ENCODE measurements at places on chromosomes 7 and 10.

GRCh38 chr10:68599771-68600040 lies 39.6 kb downstream of the TET1 start:
- no peak for DNase-seq

GRCh38 chr7:78345979-78346378 lies 547.4 kb downstream of the PHTF2 start:
- no peak for DNase-seq

GRCh38 chr10:114272696-114273095 lies 33.6 kb downstream of the VWA2 start:
- DNase-seq, result no peak

- DNase-seq, result peak; percentile 92
These were observed 69.9 kb upstream of the GTF2I start for GRCh38 chr7:74587435-74588126.

DNA sequence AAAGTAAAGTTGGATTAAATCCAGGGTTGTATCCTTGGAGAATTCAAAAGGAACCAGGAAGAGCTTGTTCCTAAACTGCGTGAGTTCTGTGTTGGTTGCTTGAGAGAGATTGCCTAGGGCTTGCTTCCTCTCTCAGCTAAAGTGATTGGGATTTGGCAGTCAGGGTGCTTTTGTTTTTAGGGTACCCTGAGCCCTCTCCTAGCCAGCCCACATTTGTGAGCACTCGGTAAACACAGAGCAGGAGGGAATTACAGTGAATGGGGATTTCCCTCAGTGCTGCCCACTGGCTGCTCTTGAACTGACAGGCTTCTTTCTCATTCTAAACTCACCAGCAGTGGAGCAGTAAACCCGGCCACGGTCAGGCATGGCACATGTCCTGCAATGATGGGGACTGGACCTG lies 146.9 kb downstream of the TPST1 start:
- DNase-seq, result peak; percentile 23

GRCh38 chr7:40475681-40475982 lies 340.8 kb downstream of the SUGCT start:
- no peak for DNase-seq

DNA sequence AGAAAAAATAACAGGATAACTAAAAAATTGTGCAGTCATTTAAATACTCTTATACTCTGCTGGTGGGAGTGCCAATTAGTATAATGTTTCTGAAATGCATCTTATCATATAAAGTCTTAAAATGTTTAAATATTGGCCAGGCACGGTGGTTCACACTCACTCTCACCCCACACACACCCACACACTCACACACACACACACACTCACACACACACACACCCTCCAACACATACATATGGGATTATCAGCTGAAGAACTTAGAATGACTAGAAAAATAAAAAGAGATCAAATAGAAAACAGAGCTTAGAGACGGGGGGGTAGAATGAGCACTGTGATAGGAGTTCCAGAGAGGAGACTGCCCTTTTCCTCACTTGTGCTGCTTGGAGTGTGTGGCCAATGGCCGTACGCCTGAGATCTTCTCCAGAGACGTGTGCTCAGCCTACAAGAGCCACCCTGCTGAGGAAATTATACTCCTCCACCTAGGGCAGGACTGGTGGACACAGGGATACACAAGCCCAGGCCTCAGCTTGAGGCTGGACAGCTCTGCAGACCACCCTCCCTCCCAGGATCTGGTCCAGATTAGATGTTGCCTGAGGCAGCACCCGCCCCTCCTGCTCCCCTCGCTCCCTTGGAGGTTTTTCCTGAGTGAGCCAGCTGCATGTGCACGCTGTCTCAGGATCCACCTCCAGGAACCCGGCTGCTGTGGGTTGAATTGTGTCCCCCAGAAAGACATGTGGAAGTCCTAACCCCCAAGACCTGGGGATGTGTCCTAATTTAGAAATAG lies 26.5 kb upstream of the PRKAG2 start:
- DNase-seq, result no peak

- DNase-seq, result no peak
These were observed 571 bp upstream of the PRKAR2B start for GRCh38 chr7:107043921-107044346.

- DNase-seq, result no peak
These were observed 195.4 kb downstream of the MAD1L1 start for GRCh38 chr7:2037301-2037807.

- peak; percentile 91 for DNase-seq
These were observed 46.1 kb downstream of the ARMH3 start for GRCh38 chr10:102009801-102010425.

DNA sequence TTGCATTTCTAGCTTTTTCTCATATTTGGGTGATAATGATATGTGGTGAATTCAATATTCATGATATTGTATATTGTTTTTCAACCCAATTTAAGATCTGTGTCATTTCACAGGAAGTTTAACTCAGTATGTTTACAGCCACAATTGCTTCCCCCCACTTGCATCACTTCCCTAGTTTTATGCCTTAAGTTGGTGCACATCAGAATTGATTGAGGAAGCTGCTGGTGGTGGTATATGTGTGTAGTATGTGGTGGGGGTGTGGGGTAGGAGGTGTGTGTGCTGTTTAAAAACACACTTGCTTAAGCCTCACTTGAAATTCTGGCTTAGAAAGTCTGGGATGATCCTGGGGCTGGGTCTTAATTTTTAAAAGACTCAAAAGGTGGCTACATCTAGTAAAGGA lies 245.1 kb upstream of the AOAH start:
- DNase-seq, result no peak

- no peak for DNase-seq
These were observed 311.5 kb downstream of the CAMK1D start for GRCh38 chr10:12660812-12661211.

GRCh38 chr10:104875561-104875960 lies 234.5 kb downstream of the SORCS3 start:
- no peak for DNase-seq

DNA sequence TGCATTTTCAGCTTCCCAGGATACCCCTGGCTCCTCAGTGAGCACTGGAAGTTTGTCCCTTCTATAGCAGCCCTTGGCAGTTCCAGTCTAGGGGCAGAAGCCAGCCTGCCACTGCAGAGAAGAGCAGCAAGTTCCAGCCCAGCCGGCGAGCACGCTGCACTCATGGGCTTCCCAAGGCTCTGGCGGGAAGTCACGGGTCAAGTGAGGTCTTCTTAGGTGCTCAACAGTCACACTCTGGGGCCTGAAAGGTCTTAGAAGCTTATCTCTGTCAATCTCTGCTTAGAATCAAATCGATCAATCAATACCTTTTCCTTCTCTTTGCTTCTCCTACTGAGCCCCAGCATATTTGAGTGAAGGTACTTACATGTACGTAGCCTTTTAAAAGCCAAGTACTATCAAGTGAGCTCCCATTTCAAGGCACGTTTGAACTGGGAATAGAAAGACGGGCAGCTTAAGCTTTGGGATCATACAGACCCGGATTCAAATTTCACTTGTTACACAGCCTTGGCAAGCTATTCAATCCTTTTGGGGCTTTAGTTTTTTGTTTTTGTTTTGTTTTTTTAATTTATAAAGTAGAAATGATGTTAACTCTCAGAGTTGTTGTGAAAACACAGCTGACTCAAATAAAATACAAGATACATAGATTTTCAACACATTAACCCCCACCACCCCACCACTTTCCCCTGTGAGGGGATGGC lies 152.6 kb upstream of the KLF14 start:
- no peak for DNase-seq

GRCh38 chr10:101961591-101962498 lies 94.1 kb downstream of the ARMH3 start:
- peak; percentile 80 for DNase-seq

DNA sequence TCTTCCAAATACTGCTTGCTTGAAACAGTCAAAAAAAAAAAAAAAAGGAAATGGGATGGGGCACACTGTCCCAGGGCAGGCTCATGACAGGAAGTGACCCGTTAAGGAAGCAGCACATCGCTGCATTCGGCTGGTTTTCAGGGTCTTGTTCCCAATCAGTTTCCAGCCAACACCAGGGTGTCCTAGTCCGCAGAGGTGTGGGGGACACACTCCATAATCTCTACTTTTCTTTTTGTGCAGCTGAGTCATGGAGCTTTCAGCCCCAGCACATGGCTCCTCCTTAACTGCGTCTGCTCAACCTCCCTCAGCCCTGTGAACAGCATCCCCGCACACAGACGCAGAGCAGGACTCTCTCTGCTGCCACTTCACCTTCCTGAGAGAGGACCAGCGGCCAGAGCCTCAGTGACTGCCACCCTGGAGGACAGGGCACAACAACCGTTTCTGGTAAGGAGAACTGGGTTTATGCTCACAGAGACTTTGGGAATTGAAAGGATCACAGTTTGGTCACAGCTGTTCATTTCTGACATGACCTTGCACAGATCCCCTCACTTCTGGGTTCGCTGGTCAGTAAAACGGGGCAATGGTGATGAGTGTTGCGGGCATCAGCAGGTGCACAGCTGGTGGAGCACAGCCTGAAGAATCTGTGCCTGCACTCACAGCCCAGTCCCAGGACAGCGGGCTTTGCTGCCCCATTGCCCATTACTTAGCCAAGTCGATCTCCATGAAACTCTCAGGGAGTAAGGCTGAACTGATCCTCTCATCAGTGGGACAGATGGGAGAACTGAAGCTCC lies at the start of gene GIMAP5:
GIMAP5 (plus strand) TSS at position 154 of the 791 bp plus-strand sequence. CDS start 3,467 bp downstream, outside the sequence.
- DNase-seq, result no peak

- DNase-seq, result no peak
These were observed 1063.3 kb downstream of the NRG3 start for GRCh38 chr10:82938331-82938730.

DNA sequence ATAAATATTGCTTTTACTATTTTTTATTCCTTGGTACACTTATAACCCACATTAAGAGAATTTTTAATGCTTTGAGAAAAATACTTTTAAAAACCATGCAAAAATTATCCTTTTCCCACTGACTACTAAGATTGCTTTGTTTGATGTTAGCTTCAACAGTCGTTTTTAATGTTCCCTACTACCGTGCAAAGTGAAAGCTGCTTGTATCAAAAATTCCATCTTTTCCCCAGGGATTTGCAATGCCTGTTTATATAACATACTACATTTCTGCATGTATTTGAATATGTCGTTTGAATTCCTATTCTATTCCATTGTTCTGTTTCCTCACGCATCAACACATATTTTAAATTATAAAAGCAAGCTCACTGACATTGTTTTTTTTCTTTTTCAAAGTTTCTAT lies 54.4 kb downstream of the TFPI2 start:
- DNase-seq, result no peak

DNA sequence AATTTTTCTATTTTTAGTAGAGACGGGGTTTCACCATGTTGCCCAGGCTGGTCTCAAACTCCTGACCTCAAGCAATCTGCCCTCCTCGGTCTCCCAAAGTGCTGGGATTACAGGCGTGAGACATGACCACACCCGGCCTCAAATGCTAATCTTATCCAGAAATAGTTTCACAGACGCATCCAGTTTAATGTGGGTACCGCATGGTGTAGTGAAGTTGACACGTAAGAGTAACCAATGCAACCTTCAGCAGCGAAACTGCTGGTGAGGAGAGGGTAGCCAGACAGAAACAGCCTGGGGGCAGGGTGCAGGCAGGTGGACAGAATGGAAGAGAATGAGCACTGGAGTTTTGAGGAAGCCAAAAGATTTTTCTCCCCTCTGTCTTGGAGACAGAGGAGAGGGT lies 63.5 kb upstream of the FAM180A start:
- DNase-seq, result no peak

- no peak for DNase-seq
These were observed 116.2 kb upstream of the GPR26 start for GRCh38 chr10:123549761-123550454.

DNA sequence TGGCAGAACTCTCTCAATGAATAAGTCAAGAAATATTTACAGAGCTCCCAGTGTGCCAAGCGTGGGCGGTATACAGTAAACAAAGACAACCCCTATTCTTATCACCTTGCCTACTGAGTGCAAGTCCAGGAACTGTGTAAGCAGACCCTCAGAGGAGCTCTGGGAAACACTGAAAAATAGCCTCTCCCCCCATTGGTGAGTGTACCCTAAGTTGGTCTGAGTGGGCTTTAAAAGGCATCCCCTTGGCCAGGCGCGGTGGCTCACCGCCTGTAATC lies 1.2 kb downstream of the DYDC2 start:
- DNase-seq, result no peak

- DNase-seq, result peak; percentile 75
These were observed 121.3 kb upstream of the WIPF3 start for GRCh38 chr7:29684787-29685650.

- peak; percentile 91 for DNase-seq
These were observed 26.4 kb downstream of the CDK6 start for GRCh38 chr7:92809760-92810573.

DNA sequence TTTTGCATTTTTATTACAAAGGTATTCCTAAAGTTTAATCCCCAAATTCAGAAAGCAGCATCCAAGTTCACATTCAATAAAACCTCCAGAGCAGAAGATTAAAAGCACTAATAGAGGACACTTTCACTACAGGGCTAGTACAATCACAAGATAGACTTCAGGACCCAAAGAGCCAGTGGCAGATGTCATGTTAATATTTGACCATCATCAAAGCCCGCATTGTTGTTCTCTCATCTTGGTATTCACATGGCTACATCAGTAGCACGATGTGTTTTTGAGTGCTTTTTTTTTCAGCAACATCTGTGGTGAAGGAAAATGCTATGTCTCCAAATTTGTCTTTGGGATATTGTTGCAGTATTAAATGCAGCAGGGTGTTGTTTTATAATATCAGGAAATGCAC lies 134.3 kb downstream of the ARL4A start:
- no peak for DNase-seq

GRCh38 chr7:78326189-78326588 lies 527.6 kb downstream of the PHTF2 start:
- DNase-seq, result peak; percentile 75

DNA sequence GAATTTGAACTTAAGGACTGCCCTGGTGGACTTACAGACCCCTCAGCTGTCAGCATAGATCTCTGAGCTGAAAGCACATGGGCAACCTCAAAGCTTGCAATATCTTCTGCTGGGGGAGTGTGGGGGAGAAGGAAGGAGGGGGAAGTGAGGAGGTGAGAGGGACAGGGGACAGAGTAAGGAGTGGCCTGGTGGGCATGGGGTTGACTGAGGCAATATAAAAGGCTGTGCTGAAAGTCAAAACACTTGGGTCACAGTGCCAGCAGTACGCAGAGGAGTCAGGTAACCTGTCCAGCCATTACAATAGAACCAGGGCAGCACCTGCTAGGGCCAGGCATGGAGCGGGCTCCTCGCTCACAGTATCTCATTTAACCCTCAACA lies 43.2 kb downstream of the PPP1R3C start:
- DNase-seq, result no peak

- no peak for DNase-seq
These were observed 188.7 kb upstream of the PPP1R3A start for GRCh38 chr7:114107522-114107921.

- no peak for DNase-seq
These were observed 55.7 kb upstream of the SRPK2 start for GRCh38 chr7:105444342-105444987.

DNA sequence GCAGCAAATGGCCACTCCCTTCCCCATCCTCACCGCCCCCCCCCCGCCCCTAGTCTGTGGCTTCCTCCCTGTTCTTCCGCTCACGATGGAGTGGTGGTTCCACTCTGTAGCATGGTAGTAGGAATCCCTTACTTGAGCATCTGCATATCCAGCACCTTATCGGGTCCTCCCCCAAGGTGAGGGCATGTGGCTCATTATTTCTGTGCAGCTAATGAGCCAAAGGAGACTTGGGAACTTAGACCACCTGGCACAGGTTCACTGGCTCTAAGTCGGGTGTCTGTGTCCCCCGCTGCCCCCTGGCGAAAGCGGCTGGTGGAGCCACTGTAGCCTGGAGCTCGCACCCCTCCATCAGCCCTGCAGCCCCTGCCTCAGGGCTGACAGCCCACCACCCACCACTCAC lies 22.8 kb upstream of the GPR26 start:
- no peak for DNase-seq

Measured in EL (cell line).